ENCODE measurements at places on chromosomes 13 and 19.

DNA sequence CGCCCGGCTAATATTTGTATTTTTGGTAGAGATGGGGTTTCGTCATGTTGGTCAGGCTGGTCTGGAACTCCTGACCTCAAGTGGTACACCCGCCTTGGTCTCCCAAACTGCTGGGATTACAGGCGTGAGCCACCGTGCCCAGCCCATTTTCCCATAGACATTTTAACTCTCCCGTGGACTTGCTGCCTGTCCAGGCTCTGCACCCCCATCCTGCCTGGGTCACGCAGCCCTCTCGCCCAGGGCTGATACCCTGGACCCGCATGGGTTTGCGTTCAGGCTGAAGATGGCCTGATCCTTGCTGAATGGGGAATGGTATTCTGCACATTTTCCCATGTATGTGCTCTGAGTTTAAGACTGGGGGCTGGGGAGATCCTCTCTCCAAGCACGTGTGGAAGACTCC lies 46.0 kb upstream of the RANBP3 start:
- no peak for DNase-seq

- DNase-seq, result no peak
These were observed 38.0 kb upstream of the MRI1 start for GRCh38 chr19:13726323-13726722.

GRCh38 chr13:35760735-35761281 lies 284.3 kb upstream of the MAB21L1 start:
- DNase-seq, result no peak

- DNase-seq, result no peak
These were observed 44.8 kb upstream of the LDLR start for GRCh38 chr19:11044431-11044830.

DNA sequence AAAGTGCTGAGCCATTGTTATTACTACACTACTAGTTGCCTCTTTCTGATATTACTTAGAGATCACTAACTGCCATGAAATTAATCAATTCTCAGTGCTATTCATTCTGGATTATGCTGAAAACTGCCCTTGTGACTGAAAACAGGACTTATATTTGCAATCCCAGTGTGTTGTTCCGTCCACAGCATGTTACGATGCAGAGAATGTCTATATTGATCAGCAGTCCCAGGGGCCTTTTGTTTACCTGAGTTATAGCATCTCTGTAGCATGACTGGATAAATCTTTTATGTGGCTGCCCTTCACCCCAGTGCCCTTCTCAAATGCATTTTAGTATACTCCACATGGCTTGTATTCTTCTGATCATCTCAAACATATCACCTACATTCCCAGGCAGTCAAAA lies 251.0 kb downstream of the GPC5 start:
- DNase-seq, result no peak

GRCh38 chr19:2976609-2977000 lies 759 bp upstream of the TLE6 start:
- no peak for DNase-seq

- no peak for DNase-seq
These were observed 217.5 kb downstream of the ABCC4 start for GRCh38 chr13:95083758-95084157.

GRCh38 chr13:93843082-93843481 lies 616.5 kb downstream of the GPC6 start:
- DNase-seq, result no peak

DNA sequence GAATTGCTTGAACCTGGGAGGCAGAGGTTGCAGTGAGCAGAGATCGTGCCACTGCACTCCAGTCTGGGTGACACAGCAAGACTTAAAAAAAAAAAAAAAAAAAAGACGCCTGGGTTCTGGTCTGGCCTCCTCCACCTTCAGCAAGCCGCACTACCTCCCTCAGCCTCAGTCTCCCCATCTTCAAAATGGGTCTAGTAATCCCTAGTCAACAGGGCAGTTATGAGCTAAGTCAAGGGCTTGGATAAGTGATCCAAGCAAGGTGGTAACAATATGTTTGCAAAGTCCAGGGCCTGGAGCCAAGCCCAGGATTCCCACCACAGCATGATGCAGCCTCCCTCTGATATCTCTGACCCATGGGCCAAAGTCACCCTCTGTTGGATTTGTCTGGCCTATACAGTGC lies 4.4 kb downstream of the KDELR1 start:
- no peak for DNase-seq

GRCh38 chr13:36718686-36719085 lies 44.9 kb downstream of the SERTM1 start:
- DNase-seq, result no peak

DNA sequence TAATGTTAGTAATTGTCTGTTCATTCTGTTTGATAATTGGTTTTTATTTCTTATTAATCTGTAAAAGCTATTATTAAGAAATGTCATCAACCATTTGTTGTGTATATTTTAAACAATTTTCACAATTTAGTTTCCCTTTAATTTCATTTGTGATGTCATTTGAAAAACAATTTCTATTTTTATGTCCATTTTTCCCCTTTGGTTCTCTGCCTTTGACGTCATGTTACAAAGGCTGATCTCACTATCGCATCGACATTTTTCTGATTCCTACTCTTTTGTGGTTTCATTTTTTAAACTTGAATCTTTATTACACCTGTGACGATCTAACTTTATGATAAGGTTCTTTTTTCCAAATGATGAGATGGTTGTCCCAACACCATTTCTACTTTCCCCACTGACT lies 191.0 kb upstream of the ZNF507 start:
- DNase-seq, result no peak

DNA sequence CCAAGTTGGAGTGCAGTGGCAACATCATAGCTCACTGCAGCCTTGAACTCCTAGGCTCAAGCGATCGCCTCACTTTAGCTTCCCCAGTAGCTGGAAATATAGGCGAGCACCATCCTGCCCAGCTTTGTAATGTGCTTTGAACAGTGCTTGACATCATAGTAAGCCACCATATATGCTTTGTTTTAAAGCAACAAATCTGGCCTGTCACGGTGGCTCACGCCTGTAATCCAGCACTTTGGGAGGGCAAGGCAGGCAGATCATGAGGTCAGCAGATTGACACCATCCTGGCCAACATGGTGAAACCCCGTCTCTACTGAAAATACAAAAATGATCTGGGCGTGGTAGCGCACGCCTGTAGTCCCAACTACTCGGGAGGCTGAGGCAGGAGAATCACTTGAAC lies 1.8 kb upstream of the SLC7A1 start:
- no peak for DNase-seq

- DNase-seq, result no peak
These were observed 379.9 kb downstream of the LIG4 start for GRCh38 chr13:107835339-107836018.

DNA sequence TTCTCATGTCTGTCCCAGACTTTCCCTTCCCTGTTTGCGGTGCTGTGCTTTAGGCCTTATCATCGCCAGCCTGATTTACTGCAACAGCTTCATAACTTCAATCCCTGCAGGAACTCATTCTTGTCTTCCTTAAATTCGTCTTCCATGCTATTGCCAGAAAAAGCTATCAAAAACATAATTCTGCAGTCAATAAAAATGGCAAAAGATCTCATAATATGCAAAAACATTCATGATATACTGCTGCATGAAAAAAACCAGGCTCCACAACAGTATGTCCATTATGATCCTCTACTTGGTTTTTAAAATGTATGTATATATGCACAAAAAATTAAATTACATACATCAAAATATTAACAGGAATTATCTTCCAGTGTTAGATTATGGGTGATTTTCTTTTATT lies 28.4 kb downstream of the TGDS start:
- DNase-seq, result no peak

- DNase-seq, result no peak
These were observed 15.1 kb downstream of the CC2D1A start for GRCh38 chr19:13920940-13921747.

GRCh38 chr13:111160648-111161047 lies 45.5 kb downstream of the ARHGEF7 start:
- no peak for DNase-seq

DNA sequence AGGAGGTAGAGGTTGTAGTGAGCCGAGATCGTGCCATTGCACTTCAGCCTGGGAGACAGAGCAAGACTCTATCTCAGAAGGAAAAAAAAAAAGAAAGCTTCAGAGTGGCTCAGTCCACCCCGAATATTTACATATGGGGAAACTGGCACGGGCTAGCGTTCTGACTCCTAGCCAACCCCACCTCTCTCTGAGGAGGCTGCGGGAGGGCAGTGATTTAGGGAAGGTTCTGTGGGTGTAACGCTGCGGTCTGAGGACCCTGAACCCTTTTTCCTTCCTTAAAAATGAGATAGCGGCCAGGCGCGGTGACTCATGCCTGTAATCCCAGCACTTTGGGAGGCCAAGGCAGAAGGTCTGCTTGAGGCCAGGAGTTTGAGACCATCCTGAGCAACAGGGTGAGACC lies 5.0 kb downstream of the LRRC25 start:
- no peak for DNase-seq

DNA sequence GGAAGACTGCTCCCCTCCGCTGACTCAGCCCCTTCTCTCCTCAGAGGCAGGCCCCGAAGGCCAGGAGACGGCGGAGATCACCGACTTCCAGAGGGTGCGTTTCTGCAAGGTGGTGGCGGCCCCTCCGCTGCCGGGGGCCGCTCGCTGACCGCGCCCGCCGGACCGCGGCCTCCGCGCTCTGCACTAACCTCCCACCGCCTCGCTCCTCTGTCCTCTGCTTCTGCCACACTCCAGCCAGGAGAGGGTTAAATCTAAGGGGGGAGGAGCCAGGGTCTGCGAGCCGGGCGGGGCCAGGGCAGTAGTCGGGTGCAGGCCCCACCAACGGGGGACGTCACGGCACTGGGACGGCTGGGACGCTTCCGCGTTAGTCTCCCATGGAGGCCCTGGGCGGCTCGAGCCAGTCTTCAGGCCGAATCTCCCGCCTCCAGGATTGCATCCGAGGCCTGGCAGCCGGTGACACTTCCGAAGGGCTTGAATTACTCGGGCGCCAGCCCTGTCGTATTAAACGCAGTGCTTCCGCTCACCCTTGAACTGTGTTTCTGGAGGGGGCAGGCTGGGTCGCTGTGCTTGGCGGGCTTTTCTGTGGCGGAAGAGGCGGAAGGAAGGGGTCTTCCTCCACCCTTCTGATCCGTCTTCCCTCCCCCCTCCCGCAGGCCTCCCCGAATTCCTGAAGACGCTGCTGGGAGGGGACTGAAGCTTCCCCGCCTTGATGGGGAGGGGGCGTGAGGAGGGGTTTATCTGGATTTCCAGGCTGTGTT lies 1.2 kb upstream of the INAFM1 start:
- DNase-seq, result peak; percentile 91

DNA sequence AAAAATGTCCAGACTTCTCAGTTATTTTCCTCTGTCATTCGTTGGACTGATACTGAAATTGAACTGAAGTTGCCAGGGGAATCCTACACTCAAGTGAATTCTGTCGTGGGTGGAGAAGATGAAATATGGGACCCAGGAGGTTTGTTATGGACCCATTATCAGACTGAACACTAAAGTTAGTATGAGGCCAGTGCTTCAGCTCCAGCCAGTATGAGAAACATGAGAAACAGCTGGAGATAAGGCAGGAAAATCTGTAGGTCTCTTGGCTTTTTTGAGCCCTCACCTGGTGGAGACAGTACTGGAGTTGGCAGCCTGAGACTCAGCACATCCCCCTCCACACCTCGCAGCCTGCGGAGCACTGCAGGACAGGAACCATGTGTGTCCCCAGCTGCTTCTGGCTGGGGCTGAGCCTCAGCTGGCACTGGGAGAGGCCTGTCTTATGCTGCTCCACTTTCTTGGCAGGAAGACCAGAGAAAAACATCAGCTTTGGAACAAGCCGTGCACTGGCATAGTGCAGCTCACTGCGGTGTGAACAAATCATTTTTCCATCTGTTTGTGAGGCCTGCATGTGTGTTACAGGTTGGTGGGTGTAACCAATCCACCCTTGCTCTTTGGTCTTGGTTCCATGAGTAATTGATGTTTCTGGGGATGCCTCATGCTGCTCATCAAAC lies 641.0 kb downstream of the FGF9 start:
- no peak for DNase-seq

- no peak for DNase-seq
These were observed 41.8 kb downstream of the IRS2 start for GRCh38 chr13:109744512-109745051.

DNA sequence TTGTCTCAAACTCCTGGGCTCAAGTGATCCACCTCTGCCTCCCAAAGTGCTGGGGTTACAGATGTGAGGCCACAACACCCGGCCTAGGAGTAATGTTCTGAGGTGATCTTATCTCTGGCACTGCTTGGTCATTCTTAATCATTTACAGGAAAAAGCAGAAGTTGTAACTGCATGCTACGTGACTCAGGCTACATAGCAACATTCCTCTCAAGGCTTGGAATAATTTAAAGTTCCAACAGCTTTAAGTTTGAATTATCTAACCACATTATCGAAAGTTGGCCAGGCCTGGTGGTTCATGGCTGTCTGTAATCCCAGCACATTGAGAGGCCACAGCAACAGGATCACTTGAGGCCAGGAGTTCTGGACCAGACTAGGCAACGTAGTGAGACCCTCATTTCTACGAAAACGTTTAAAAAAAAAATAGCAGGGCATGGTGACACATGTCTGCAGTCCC lies 3.9 kb upstream of the B9D2 start:
- no peak for DNase-seq

GRCh38 chr13:28022848-28023518 lies 34.5 kb upstream of the URAD start:
- DNase-seq, result no peak

DNA sequence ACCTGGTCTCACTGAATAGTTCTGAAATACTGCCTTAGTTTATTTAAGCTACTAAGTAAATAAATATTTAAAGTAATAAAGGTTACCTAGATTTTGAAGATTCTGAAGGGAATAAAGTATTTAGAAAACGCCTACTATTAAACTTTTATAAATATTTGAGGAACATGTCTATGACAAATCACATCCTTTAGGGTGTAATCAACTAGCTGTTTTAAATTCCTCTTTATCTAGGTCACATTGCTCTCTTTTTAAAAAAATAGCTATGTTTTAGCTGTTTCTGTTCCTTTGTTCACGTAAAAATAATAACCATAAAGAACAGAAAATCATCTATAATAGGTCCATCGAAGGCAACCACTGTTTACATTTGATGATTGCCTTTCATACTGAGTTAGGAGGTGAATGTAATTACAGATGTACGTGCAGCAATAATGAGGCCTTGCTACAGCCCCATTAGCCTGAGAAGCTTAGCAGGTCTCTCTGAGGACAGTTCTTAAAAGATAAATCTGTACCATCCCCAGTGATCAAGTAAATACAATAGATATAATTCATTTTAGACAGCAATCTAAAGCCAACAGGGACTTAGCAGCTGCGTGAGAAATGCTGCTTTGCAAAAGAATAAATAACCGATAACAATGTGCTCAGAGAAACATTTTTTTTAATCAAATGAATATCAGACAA lies 449.5 kb downstream of the LIG4 start:
- no peak for DNase-seq

GRCh38 chr13:28138012-28138755 lies at the start of gene PAN3:
TSS of gene PAN3 (plus strand) at chr13:28138545. CDS start at chr13:28138658, 113 bp downstream.
- peak; percentile 70 for DNase-seq
